Stimulated activated naive CD4-positive, alpha-beta T cell (primary cell): ENCODE measurements at places on chromosomes 16 and 17.

DNA sequence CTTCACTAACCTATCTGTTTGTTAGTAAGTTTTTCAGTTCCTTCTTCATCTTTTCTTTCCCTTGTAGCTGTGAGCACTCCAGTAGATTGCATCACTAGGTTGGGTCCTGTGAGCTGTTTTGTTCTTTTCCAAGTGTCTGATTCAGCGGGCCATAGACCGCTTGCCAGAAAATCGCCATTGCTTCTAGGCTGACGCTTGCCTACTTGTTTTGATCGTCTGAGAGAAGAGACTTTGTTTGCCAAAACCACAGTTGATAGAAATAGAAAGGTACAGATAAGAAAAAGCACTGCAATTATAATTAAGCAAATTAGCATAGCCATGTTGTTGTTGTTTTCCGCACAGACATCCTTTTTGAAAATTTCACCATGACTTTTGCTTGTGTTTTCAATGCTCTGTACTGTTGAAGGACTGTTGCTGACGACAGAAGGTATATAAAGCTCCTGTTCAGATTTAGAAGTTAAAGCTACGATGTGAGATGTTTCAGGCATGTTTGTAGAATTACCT, 3.1 kb downstream of the EVI2A start:
- peak; percentile 27 for DNase-seq

GRCh38 chr16:49019081-49019633, 262.5 kb downstream of the CBLN1 start:
- no peak for DNase-seq

GRCh38 chr17:74605361-74605760, 13.3 kb upstream of the CD300LD start:
- no peak for DNase-seq

GRCh38 chr16:27447301-27447700, 45.3 kb downstream of the IL21R start:
- no peak for DNase-seq

DNA sequence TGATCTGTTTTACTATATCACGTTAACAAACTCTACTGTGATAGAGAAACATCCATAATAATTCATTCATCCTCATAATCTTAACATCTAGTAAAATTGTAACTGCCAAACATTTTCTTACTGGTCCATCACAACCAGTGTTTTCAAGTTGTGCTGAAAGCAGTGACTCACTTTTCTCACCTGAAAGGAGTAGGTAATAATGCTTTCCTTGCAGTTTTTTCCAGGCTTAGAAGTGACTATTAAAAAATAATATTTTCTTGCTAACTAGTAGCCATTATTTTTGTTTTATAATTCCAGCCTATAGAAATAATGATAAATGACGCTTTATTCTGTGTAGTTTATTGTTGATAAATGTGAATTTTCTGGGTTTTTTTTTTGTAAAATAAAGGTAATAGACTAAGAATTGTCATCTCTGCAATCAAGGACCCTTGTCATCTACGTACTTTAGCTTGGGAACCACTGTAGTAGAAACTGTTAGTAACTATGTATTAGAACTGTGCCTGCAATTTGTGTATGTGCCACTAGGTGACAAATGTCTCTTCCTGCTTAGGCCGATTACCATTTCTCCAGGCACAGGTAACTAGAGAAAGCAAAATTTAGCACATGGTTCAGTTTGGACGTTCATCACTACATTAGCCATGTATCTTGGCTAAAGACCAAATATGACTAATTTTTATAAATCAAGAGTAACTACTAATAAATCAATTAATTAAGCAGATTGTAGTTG, 409.4 kb upstream of the ERCC4 start:
- no peak for DNase-seq

DNA sequence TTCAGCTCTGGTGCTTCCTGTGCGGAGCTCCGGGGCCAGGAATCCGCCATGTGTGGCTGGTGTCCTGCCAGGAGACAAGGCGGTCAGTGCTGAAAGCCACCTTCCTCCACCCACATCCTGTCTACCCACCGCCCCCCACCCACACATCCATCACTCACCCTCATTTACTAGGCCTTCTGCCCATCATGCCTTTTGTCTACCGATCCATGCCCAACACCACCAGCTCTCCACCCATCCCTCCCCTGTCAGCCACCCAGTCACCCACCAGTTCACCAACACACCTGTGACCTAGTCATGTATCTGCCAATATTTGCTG, 241.4 kb downstream of the KATNIP start:
- DNase-seq, result no peak

DNA sequence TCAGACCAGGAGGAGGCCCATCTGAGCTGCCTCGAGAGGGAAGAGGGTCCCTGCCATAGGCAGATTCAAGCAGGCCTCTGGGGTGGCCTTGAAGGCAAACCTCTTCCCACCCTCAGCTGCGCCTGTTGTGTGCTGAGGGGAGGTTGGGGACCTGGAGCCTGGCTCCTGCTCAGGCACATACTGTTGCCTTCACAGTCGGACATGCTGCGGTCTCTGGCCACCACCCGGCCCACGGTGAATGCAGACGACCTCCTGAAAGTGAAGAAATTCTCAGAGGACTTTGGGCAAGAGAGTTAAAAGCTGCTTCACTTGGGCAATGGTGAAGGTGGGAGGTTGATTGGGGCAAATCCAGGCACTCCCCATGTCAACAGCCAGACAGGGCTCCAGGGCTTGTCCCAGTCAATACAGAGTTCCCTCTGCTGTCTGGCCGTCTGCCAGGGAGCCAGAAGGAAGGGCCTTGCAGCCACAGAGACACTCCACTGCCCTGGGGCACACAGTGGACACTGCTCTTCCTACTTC, 6.3 kb downstream of the PDF start:
- DNase-seq, result no peak

GRCh38 chr16:58332997-58333700, 38.3 kb upstream of the PRSS54 start:
- no peak for DNase-seq

GRCh38 chr16:88705801-88706228, 393 bp downstream of the RNF166 start:
- no peak for DNase-seq

DNA sequence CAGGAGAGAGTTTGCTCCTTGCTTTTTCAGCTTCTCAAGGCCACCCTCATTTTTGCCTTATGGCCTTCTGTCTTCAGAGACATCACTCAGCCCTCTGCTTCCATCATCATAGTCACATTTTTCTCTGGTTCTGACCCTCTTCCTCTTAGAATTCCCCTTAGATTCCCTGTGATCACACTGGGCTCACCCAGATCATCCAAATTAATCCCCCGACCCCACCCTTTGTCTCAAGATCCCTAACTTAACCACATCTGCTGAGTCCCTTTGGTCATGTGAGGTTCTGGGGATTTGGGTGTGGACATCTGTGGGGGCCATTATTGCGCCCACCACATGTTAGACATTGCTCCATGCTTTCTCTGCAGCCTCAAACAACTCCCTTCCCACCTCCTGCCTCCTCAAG, 323.4 kb downstream of the CPPED1 start:
- no peak for DNase-seq

DNA sequence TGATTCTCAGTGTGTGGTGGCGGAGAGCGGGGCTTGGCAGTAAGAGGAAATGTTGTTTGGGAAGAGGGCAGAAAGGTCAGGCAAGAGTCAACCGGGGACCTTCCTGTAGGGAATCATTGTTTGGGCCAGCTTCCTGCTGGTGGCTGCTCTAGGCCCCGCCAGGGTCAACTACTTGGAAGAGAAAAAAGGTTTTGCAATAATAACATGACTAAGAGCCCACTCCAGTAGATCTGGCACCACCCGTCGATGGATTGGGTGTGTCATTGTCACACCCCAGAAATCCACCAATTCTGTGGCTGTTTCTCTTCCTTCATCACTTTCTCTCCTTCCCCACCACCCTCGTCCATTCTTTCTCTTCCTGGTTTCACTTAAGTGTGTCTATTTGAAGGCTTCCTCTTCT, 4.2 kb upstream of the KRT24 start:
- no peak for DNase-seq

DNA sequence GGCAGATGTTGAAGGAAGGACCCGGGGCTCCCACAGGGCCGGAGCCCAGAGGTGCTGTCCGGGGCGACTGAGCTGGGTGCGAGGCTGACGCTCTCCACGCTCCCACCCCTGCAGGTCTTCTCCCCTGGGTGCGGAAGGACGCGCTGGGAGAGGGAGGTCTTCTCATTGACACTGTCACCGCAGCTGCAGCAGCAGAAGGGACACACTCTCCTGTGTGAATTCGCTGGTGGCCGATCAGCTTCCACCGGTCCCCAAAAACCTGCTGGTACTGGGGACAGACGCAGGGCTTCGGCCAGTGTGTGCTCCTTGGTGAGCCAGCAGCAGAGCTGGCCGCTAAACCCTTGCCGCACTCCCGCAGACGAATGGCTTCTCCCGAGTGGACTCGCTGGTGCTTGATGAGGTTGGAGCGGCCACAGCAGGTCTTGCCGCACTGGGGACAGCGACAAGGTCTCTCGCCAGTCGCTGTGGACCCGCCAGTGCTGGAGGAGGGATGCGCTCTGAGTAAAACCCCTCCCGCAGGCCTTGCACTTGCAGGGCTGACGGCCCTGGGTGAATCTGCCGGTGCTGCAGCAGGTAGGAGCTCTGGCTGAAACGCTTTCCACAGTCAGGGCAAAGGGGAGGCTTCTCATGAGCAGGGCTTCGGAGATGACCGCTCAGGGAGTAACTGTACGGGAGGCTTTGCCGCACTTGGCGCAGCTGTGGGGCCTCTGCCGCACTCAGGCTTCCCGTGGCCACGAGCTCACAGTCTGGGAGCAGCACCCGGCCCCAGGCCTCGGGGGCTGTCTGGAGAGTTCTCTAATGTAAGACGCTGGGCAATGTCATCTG, 6.2 kb downstream of the ZNF843 start:
- no peak for DNase-seq

DNA sequence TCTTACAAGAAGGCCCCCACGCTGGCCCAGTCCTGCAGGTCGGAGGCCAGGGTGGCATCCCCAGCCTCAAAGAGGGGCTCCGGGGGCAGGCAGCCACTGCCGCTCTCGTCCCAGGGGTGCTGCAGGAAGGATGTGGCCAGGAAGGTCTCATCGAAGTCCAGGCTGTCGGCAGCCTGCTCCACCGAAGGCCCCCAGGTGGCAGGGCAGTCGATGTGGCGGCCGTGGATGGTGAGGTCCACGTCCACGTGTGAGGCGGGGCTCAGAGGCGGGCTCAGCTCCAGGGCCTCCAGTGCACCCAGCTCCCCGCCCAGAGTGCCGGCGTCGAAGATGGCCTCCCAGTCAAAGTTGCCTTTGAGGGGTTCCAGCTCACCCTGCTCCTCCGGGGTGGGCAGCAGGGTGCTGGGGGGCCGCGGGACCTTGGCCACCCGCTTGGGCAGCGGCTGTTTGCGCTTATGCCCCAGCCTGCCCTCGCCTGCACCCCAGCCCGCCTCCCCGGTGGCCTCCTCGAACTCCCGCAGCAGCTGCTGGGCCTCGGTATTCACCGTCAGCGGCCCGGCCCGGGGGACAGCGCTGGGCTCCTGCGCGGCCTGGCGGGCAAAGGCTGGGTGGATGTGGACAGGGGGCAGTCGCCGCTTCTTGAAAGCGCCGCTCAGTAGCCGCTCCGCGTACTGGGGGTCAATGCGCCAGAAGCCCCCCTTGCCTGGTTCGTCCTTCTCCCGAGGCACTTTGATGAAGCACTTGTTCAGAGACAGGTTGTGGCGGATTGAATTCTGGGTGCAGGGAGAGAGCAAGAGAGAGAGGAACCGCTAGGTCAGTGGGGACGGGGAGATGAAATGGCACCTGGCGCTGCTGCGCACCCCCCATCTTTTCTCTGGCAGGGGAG, 3.5 kb downstream of the FOXJ1 start:
- DNase-seq, result no peak

GRCh38 chr16:17304106-17304490, 166.7 kb downstream of the XYLT1 start:
- DNase-seq, result no peak

GRCh38 chr17:46061435-46061834, 62.4 kb downstream of the STH start:
- DNase-seq, result no peak

- no peak for DNase-seq
Measured at GRCh38 chr17:76612977-76613851, 27.6 kb upstream of the ST6GALNAC2 start.

DNA sequence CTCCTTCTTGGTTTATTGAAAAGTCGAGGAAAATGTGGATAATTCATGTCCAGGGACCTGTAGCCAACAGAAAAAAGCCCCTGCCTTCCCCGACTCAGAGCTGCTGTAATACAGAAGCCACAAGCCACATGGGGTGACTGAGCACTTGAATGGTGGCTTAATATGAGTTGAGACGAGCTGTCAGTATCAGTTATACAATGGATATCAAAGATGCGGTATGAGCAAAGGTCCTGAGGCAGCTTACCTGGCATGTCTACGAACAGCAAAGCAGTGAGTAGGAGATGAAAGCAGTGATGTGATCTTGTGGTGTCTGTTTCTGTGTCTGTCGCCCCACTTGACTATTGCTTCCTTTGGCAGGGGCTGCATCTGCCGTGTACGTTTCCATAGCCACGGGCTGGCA, 12.2 kb upstream of the RMI2 start:
- DNase-seq, result no peak

DNA sequence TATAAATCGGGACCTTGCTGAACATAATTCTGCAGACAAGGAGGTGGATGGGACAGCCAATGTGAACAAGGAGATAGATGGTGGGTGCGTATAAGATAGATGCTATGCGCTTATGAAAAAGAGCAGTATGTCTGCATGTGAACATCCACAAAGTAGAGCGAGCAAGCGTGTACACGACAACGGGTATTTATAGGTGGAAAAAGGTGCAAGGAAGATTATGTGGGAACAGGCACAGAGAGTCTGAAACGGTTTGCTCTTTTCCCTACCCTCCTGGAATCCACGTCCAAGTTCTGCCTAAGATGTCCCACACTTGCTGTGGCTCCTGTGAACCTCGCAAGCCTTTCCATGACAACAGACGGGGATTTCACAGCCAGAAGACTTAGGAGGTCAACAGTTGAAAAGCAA, 43.0 kb downstream of the SNX11 start:
- no peak for DNase-seq

DNA sequence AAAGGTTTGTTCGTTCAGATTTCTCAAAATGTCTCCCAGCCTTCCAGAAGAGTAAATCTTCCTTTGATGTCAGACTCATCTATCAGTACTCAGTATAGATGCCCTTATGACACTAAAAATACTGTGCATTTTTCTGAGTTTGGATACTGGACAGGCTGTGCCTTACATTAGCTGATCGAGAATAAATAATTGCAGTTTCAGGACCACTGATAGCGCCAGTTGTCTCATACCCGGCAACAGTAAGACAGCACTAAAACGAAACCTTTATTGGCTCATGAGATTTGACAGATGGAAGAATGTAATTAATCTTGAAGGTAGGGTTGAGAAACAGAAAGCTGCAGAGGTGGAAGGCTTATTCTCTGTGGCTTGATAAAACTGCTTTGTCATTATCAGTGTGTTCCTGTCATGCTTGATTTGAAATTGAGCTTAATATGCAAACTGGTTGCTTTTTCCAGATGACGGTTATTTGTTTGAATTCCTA, 1.2 kb downstream of the ATP6V0A1 start:
- peak; percentile 53 for DNase-seq

DNA sequence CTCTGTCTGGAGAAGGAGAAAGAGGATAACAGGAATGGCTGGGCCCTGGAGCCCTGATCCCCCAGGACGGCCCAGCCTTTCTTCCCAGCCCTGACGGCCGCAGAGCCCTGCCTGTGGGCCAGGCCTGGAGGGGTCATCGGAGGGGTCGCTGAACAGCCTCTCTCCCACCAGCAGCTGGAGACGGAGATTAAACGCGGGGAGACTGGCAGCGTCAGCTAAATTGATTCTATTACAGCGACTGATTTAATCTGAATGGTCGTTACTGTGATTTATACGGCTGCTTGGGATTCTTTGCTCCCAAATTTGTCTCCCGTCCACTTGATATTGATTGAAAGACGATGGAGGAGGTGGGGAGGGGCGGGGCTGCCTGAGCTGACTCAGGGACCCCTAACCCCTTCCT, 7.1 kb upstream of the CDH15 start:
- DNase-seq, result no peak

GRCh38 chr17:78416791-78417530, 38.5 kb downstream of the PGS1 start:
- DNase-seq, result no peak
